Fibroblast of skin of right biceps (primary cell): ENCODE measurements at places on chromosomes 1 and 21.

- no peak for DNase-seq
These were observed 17.8 kb upstream of the ARHGEF2 start for GRCh38 chr1:155996166-155996565.

DNA sequence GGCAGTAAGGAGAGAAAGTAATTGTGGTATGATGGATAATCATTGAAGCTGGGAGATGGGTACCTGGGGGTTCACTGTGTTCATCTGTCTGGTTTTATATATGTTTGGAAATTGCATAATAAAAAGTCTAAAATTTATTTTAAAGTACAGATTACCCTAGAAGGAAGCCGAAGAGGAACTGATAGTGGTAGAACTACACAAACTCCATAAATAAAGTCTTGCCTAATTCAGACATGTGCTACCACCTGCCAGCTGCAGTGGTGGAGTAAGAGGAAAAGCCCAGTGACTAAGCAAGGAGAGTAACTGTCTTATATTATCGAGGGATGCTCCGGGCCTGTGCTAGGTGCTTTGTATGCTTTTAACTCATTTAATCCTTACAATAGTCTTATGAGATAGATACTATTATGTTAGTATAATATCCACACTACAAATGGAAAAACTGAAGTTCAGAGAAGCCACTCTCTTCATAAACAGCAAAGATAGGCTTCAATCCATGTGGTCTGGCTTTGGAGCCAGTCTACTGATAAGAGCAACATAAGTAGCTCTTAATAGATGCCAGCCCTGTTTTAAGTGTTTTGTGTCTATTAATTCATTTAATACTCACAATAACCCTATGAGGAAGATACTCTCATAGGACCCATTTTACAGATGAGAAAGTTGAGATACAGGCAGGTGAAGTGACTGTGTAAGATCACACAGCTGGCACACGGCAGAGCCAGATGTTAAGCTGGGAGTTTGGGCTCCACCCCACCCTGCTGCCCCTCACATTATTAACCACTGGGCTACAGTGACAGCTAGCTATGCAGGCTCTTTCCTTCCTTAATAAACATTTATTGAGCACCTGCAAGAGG, 56.8 kb upstream of the HNRNPU start:
- no peak for DNase-seq

DNA sequence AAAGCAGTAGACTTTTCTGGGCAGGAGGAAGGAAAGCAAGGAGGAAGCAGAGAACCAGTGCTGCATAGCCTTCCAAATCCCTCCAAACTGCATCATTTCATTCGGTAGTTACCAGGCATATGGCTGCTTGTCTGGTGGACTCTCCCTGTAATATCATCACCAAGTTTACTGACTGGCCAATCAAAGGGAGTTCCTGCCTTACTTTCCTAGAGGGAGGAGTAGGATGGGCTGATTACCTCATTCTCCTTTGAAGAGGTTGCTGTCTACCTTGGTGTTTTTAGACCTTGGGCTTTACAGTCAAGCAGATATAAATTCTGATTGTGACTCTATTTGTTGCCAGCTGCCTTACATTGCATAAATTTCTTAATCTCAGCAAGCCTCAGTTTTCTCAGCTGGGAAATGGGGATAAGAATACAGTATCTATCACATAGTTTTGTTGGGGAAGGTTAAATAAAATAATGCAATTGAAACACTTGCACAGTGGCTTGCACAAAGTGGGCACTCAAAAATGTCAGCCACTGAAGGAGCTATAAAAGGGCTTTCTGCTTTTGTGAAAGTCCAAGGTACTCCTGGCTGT, 297.3 kb upstream of the PROX1 start:
- no peak for DNase-seq

GRCh38 chr1:14308460-14308859, 290.0 kb upstream of the KAZN start:
- no peak for DNase-seq

DNA sequence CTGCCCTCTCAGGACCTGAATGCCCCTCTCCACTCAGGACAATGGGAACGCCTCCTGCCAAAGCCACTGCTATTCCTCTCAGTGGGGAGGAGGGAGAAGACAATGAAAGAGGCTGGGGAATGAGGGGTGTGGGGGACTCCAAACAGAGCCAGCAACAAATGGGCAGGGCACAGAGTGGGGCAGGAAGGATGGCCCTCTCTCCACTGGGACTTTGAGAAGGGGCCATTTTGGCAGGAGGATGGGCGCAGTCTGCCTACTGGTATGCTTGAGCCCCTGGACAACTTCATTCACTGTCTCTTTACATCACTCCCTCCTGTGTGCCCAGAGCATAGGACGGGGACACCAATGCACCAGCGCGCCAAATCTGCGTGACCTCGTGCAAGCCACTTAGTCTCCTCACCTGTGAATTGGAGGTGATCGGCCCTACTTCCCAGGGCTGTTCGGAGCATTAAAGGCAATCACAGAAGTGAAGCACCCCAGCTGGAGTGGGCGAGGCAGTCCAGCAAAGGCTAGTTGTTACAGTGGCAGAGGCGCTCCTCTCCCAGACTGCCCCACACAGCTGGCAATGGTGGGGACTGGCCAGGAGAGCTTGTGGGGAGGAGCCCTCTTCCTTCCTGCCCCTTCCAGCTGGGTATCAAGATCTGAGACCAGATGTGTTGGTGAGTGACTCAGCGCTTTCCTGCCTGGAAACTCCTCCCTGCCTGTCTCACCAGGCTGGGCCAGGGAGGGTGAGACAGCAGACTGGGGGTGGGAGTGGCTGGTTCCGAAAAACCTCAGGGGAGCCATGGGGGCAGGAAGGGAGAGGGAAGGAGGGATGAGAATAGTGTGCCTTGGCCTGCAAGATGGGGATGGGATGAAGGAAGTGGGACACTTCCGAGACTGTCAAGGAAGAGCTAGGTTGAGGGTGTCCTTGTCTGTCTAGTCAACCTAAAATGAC, 22.4 kb upstream of the SYNC start:
- DNase-seq: peak; percentile 93

DNA sequence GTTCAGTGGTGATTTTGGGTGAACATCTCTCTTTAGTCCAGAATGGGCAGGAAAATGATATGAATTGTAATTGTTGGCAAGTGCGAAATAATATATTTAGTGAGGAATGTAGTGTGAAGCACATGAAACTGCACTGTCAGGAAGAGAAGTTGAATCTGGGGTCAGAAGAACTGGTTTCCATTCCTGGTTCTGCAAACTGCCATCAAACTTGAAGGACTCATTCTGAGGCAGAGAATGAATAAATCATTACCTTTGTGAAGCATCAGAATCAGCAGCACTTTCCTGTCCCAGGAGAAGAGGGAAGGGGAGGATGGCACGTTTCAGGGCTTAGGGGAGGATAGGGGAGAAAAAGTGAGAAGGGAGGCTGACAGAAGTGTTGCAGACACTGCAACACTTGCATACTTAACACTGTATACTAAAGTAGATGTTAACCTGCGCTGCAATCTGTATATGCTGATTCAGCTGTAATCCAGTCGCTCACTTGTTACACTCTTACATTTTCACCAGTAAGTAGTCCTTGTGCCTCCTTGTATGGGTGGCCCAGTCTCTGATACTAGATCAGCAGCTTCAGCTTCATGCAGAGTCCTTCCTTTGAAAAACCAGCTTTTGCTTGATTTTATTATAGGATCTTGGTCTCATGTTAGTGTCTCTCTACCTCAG, 10.5 kb upstream of the RPTN start:
- DNase-seq: no peak

- no peak for DNase-seq
These were observed 1.5 kb downstream of the L1TD1 start for GRCh38 chr1:62196086-62196690.

- no peak for DNase-seq
These were observed 10.7 kb upstream of the ARHGEF16 start for GRCh38 chr1:3443807-3444206.

DNA sequence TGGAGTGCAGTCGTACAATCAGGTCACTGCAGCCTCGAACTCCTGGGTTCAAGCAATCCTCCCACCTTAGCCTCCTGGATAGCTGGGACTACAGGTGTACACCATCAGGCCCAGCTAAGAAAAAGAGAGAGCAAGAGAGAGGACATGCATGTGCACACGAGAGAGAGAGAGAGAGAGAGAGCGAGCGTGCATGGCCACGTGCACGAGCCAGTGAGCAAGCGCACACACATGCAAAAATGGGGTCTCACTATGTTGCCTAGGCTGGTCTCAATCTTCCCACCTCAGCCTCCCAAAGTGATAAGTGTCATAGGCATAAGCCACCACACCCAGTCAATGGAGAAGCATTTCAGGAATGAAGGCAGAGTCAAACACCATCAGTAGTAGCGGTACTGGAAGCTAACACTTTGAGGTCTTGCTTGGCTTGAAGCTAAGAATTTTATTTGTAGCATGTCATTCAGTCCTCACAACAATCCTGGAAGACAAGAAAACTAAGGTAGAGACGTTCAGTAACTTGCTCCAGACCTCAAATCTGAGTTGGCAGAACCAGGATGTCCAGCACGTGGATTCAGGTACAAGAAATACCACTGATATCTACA, 14.5 kb downstream of the GNB1 start:
- peak; percentile 64 for DNase-seq

GRCh38 chr1:156750711-156751450, 594 bp downstream of the HDGF start:
- DNase-seq: peak; percentile 36

DNA sequence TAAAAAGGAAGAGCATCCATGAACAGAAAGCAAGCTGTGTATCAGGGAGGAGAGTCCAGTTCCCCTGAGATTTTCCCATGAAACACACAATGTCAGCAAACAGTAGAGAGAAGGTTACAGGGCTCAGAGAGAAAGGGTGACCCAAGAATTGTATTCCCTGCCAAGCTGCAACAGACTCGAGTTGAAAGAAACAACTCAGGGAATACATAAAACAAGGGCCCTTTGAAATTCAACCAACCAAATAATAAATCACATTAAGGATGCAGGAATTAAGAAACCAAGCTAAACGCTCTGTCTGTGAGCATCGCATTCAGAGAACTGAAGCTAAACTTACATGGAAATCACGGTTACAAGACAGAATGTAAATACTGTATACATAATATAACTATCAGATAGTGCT, 20.2 kb downstream of the S100A16 start:
- no peak for DNase-seq

DNA sequence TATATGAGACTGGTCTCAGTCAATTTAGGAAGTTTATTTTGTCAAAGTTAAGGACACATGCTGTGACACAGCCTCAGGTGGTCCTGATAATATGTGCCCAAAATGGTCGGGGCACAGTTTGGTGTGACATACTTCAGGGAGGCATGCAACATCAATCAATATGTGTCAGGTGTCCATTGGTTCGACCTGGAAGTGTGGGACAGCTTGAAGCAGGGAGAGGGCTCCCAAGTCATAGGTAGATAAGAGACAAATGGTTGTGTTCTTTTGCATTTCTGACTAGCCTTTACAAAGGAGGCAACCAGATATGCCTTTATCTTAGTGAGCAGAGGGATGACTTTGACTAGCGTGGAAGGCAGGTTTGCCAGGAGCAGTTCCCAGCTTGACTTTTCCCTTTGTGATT, 4.5 kb upstream of the ERVH48-1 start:
- no peak for DNase-seq

DNA sequence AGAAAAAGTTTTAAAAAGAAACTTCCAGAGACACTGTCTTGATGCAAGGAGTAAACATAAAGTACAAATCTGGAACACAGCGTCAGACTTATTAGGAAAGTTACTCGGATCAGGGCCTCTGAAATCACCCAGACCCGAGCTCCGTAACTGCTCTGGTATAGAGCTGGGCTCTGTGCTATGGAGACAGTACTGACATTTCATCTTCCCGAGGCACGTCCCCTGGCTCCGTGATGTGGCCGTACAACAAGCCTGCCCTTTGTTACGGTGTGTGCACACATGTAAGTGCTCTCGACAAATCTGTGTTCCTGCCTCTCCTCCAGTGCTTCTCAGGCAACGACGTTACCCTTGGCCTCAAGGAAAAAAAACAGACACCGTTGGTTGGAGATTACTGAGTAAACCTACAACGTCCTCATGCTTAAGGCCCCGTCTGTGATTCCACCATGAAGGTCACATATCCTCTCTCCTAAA, 107.0 kb upstream of the IRF2BP2 start:
- DNase-seq: no peak

DNA sequence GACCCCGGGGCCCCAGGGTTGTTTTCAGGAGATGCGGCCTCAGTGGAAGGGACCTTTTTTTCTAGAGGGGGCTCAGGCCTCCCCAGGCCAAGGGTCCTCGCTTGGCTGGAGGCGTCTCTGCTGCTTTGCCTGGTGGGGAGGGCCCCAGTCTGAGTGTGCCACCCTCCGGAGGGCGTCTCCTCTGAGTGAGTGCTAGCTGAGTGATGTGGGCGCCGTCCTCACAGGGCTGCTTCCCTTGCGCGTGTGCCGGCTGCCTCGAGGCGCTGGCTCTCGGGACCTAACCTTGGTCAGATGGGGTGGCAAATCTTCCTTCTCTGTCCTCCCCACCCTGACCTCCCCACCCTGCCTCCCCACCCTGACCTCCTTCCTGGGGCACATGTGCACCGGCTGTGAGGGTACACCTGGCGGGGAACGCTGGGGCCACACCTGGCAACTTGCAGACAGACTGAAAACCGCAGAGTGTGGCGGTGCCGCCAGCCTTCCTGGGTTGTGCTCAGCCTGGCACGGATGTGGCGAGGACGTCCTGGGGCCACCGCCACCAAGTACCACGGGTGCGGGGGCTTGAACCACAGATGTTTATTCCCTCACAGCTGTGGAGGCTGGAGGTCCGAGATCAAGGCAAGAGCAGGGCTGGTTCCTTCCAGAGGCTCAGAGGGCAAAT, 93.0 kb upstream of the TTC34 start:
- DNase-seq: no peak

DNA sequence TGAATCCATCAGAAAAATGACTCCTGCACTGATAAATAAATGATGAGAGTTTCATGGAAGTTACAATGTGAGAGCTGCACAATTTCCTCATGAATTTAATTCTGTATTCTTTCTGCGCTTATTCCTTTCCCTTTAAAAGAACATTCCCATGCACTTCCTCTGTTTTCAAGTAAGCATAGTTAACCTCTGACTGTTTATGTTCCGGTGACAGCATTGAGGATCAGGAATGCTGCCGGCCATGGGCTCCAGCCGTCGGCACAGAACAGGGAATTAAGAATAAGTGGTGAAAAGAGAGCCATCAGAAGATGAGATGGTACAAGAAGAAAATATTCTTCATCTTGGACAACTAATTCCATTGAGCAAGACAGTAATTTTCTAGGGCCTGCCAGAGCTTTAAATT, 65.3 kb downstream of the SUSD4 start:
- DNase-seq: peak; percentile 27

- DNase-seq: peak; percentile 88
These were observed at the start of gene CTBS for GRCh38 chr1:84573967-84574842. CTBS (minus strand) TSS chr1:84574440; CDS start chr1:84574415, 25 bp downstream.

- DNase-seq: peak; percentile 53
These were observed 95.6 kb upstream of the C1orf87 start for GRCh38 chr1:60169206-60169605.

GRCh38 chr1:52551507-52552235, 1.2 kb downstream of the TUT4 start:
- DNase-seq: peak; percentile 64

GRCh38 chr1:232090816-232091215, 464.2 kb downstream of the DISC1 start:
- peak; percentile 6 for DNase-seq
